ENCODE measurements at places on chromosomes 12 and 14. TPM values are rescaled to one million over a fixed set of nuclear protein-coding genes. Genes with fewer than 3 reads are reported as not detected.
A peak's percentile ranks its signal among the peaks of the same experiment; 100 is the strongest.

GRCh38 chr12:28569698-28570411 is 379.6 kb downstream of the CCDC91 start:
- no peak for DNase-seq
- H3K27me3 ChIP-seq: no peaks in the 10 kb centered on the region
- peaks cover 4% of the 10 kb centered on the region for H3K4me1 ChIP-seq
- peak overlapping the region; percentile 20 for H3K4me3 ChIP-seq

DNA sequence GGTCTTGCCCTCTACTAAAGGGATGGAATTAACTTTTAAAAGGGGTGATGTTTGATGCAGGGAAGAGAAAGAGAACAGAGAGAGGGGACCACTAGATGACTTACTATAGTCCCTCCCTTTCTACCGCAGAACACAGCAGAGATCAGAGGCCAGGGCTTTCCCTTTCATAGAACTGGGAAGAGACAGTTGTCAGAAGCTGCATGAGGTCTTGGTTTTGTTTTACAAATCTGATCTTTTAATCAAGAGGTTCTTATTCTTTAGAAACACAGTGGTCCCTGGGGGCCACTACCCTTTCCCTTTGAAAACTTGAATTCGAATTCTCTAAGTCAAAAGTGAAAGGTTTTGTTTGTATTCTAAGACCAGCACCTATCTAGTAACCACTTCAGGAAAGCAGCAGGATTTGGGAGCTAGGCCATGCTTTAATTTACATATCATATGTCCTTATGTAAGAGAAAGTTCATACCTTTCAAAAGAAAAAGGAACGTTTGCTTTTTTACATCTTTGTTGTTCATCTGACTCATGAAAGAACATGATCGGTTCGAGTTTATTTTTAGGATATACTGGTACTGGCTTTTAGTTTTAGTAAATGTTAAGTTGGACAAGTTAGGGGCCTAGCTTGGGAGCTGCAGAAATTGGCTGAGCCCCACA is 6.3 kb downstream of the FBXL14 start:
- peak overlapping the region; percentile 14 for H3K27ac ChIP-seq
- H3K27me3 ChIP-seq: peaks cover 10% of the 10 kb centered on the region
- H3K36me3 ChIP-seq: peaks cover 33% of the 10 kb centered on the region
- peak overlapping the region; percentile 58 for H3K4me3 ChIP-seq
- DNase-seq: no peak

- H3K4me3 ChIP-seq: peak overlapping the region; percentile 88
- H3K27ac ChIP-seq: peak overlapping the region; percentile 53
- no peaks in the 10 kb centered on the region for H3K36me3 ChIP-seq
- no peak for DNase-seq
These were observed 2.1 kb downstream of the PLXNC1 start for GRCh38 chr12:94150240-94151121.

GRCh38 chr14:32224737-32225377 is 21.8 kb upstream of the RNU6-8 start:
- H3K27ac ChIP-seq: peak overlapping the region; percentile 78
- DNase-seq: no peak
- no peaks in the 10 kb centered on the region for H3K36me3 ChIP-seq
- peak overlapping the region; percentile 6 for H3K4me3 ChIP-seq
- peaks cover 19% of the 10 kb centered on the region for H3K4me1 ChIP-seq

GRCh38 chr12:14366209-14367039 is 942 bp downstream of the ATF7IP start:
- peaks cover 34% of the 10 kb centered on the region for H3K36me3 ChIP-seq
- DNase-seq: no peak
- H3K27ac ChIP-seq: peak overlapping the region; percentile 93
- H3K27me3 ChIP-seq: peaks cover 3% of the 10 kb centered on the region
- no peaks in the 10 kb centered on the region for H3K4me1 ChIP-seq
- H3K4me3 ChIP-seq: peak overlapping the region; percentile 95

DEPDC4 gene
- 2.6 TPM for total RNA-seq

ASIC1 gene
- 5.5 TPM for total RNA-seq

RNASE9 gene
- not detected for total RNA-seq

All from type B pancreatic cell (in vitro differentiated cells).